Left ventricle myocardium inferior (tissue), 1 donor: ENCODE measurements at places on chromosomes 2 and 18.

DNA sequence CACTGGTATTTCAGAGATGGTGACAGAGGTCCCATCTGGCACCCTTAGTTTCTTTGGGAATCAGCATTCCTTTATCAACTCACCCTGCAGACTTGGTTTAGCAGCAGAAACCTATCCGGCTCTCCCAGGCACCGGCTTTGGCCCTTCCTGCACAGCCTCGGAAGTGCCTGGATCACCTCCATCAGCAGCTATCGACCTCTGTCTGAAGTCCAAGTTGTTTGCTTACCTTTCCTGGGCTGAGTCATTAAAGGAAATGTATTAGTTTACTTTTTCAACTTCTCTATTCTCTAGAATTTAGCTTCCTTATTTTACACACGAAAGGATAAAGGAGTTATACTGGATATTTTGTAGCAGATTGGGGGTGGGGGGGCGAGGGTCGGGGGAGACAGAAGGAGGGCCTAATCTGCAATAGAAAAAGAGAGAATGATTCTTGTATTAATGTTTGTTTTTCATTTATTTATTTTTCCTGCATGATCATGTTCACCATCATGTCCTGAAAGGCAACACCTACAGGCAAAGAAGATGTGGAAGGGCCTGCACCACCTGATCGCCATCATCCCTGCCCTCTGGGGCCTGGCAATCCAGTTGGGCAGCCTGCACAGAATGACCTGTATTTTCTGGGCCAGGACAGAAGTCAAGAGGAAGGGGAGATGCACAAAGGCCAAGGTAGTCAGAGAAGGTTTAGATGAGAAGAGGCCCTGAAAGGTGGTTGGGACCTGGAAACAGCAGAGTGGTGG is 22.1 kb upstream of the MAT2A start:
- DNase-seq = no peak

DNA sequence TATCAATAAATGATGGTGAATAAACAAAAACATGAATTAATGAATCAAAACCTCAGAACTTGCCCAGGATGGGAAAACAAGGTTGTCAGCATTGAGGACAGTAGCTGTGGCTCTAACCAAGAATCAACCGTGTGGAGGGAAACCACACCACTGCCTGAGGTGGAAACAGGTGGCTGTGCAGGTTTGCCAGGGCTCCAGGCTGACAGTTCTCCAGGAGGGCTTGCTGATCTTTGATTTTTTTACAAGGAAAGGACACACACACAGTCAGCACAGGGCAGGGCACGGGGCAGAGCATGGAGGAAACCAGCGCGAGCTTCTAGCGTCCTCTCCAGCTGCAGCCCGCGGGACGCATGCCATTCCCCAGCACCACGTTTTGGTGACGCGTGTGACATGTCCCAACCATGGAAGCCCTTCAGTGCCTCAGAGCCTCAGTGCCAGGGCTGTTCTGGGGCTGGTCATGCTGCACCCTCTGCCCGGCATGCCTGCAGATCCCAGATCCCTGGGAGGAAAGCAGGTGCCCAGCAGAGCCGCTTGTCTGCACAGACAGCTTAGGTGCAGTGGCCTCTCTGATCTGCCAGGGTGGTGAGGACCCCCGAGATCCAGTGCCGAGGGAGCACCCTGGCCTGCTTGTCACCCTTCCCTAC is 15.8 kb upstream of the AGXT start:
- DNase-seq = no peak

GRCh38 chr2:96213379-96213778 is 4.8 kb upstream of the STARD7 start:
- no peak for DNase-seq

GRCh38 chr18:41395695-41396094 is 559.3 kb upstream of the PIK3C3 start:
- no peak for DNase-seq

GRCh38 chr2:205988274-205988673 is 97.7 kb downstream of the INO80D start:
- DNase-seq = no peak

GRCh38 chr18:78743078-78743477 is 236.5 kb upstream of the SALL3 start:
- DNase-seq = no peak

GRCh38 chr2:61721382-61721781 is 132.5 kb downstream of the FAM161A start:
- DNase-seq = no peak
